ENCODE measurements at places on chromosomes 4 and X. TPM values are rescaled to one million over a fixed set of nuclear protein-coding genes. Genes with fewer than 3 reads are reported as not detected.

GRCh38 chr4:104064646-104065577 lies 345.1 kb upstream of the TACR3 start:
- peaks cover 11% of the 10 kb centered on the region for H3K4me1 ChIP-seq
- no peak overlapping the region for H3K27ac ChIP-seq
- peaks cover 2% of the 10 kb centered on the region for H3K27me3 ChIP-seq
- no peak overlapping the region for H3K4me3 ChIP-seq

GRCh38 chr4:121239951-121240350 lies 75.8 kb upstream of the TNIP3 start:
- no peak overlapping the region for H3K4me3 ChIP-seq
- H3K4me1 ChIP-seq: peaks cover 2% of the 10 kb centered on the region
- H3K27me3 ChIP-seq: no peaks in the 10 kb centered on the region
- H3K27ac ChIP-seq: no peak overlapping the region
- no peak for DNase-seq

DNA sequence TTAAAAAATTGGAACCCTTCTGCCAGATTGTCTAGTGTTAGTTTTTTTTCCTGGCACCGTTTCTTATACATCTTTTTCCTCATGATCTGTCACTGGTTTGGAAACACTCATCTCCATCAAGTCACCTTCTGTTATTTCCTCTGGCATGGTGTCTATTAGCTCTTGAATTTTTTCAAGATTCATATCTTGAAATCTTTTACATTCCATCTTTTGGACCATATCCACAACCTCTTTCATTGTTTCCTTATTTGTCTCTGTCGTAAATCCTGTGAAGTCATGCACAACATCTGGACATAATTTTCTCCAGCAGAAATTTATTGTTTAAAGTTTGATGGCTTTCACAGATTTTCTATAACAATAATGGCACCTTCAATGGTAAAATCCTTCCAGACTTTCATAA lies 10.2 kb upstream of the TMEM185A start:
- H3K4me1 ChIP-seq: no peaks in the 10 kb centered on the region
- no peak overlapping the region for H3K27ac ChIP-seq
- H3K36me3 ChIP-seq: no peaks in the 10 kb centered on the region
- no peak for DNase-seq
- no peaks in the 10 kb centered on the region for H3K27me3 ChIP-seq

DNA sequence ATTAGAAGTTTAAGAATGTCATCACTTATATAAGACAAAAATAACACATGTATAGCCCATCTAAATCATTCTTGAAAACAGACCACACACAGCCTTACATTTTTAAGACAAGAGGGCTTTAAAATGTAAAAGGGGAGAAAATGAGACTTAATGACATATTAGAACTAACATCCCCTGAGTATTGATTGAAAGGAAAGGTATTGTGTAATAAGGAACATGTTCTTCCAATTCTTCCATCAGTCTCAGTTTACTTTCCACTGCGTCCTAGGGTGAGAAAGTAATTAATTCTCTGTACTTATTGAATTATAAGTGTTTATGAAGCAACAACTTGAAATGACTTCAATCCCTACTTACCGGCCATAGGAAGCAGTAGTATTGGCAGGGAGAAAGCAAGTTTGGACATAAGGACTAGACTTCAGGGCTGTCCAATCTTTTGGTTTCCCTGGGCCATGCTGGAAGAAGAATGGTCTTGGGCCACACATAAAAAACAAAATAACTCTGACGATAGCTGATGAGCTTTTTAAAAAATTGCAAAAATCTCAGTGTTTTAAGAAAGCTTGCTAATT lies 202.7 kb upstream of the SPRY1 start:
- no peaks in the 10 kb centered on the region for H3K27me3 ChIP-seq
- no peak for DNase-seq
- no peaks in the 10 kb centered on the region for H3K36me3 ChIP-seq
- H3K4me1 ChIP-seq: no peaks in the 10 kb centered on the region
- no peak overlapping the region for H3K27ac ChIP-seq

DNA sequence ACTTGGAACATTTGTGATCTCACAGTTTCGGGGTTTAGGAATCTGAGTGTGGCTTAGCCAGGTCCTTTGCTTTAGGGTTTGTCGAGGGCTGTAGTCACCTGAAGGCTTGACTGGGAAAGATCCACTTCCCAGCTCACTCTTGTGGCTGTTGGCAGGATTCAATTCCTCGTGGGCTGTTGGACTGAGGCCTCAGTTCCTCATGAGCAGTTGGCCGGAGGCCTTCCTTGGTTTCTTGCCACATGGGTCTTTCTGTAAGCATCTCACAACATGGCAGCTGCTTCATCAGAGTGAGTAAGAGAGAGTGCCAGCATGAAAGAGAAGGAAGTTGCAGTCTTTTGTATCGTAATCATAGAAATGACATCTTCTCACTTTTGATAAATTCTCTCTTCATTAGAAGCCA lies 11.1 kb downstream of the TXLNG start:
- no peak overlapping the region for H3K4me3 ChIP-seq
- DNase-seq: no peak
- no peak overlapping the region for H3K27ac ChIP-seq
- H3K4me1 ChIP-seq: no peaks in the 10 kb centered on the region
- no peaks in the 10 kb centered on the region for H3K36me3 ChIP-seq
- H3K27me3 ChIP-seq: no peaks in the 10 kb centered on the region

DNA sequence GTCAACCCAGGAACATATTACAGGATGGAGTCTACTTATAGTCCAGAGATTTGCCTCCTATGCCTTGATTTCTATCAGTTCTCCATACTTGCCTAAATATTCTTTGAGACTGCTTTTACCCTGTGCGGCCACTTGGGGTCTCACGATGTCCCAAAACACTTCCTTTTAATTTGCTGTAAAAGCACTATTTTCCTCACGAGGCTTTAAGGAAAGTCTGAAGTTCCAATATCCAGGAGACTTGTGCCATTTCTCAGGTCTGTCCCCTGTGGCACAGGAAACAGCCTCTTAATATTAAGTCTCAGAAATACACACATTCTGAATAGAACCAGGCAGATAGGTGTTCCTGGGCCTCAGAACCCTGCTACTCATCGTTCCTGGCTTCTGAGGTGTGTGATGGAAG lies 142.9 kb downstream of the TMEM164 start:
- DNase-seq: peak; percentile 20
- H3K4me3 ChIP-seq: no peak overlapping the region
- H3K27me3 ChIP-seq: no peaks in the 10 kb centered on the region

DNA sequence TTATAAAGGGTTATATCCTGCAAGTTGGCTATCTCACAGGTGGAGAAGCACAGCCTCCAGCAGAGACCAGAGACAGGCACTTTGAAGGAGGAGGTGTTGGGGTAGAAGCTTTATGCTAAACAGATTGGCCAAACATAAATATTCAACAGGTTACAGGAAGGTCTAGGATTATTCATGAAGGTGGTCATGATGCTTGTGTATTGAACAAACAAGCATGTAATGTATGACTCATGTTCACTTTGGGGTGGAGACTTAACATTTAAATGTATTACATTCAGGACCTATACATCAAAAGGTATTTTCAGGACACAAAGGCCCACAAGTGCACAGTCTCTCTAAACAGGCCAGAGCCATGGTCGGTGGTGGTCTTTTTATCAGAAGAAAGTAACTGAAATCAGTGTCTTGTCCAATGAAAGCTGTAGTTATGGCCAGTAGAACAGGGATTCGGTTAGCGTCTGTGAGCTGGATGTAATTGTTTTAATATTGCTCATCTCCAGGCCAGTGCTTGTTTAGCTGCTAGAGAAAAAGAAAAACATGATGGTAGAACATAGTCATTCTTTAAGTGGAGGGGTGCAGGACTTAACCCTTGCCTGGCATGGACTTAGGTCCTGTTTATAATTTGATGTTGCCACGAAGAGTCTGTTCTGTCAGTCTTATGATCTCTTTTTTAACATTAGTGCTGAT lies 555.2 kb upstream of the PCDH10 start:
- no peak for DNase-seq
- H3K4me3 ChIP-seq: no peak overlapping the region
- no peaks in the 10 kb centered on the region for H3K4me1 ChIP-seq
- no peak overlapping the region for H3K27ac ChIP-seq
- no peaks in the 10 kb centered on the region for H3K27me3 ChIP-seq

The HDAC8 gene
- total RNA-seq: 49.0 TPM

The GATA1 gene
- total RNA-seq: not detected

The FAM241A gene
- total RNA-seq: 1.2 TPM

The CT45A5 gene
- total RNA-seq: not detected

The AMBN gene
- total RNA-seq: not detected

The ACE2 gene
- total RNA-seq: not detected
